ENCODE measurements at places on chromosomes 13 and 19. TPM values are rescaled to one million over a fixed set of nuclear protein-coding genes. Genes with fewer than 3 reads are reported as not detected.

DNA sequence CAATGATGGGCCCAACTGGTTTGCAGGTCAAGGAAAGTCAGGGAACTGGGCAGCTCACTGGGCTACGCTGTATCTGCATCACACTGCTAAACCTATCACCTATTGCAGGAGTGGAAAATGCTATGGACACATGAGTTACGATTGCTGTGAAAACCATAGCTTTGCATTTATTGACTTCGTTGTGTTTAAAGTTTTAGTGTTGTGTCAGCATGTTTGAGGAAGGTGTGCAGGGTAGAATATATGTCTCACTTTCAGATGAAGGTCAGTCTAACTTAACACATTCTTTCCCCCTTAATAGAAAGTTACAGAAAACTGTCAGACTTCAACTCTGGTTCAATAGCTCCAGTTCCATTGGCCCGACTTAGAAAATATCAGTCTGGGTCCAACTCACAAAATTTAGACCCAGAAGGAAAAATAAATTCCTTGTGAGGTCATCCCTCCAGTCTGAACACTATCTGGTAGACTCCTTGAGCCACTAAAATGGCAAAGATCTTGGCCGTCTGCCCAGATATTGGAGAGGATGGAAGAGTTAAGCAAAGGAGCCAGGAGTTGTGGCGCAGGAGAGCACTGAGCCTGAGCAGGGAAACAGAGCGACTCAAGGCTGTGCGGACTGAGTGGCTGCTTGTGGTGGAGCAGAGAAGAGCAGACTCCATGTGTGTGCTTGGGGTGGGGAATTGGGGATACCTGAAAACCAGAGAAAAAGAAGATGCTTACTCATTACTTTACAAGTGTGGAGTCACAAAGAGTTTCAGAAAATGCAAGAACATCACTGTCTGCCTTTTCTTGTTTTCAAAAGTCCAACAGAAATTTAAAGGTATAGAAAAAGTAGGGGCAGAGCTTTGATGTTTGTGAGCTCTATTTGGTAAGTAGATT is 518.5 kb downstream of the FGF9 start:
- no peak for DNase-seq

DNA sequence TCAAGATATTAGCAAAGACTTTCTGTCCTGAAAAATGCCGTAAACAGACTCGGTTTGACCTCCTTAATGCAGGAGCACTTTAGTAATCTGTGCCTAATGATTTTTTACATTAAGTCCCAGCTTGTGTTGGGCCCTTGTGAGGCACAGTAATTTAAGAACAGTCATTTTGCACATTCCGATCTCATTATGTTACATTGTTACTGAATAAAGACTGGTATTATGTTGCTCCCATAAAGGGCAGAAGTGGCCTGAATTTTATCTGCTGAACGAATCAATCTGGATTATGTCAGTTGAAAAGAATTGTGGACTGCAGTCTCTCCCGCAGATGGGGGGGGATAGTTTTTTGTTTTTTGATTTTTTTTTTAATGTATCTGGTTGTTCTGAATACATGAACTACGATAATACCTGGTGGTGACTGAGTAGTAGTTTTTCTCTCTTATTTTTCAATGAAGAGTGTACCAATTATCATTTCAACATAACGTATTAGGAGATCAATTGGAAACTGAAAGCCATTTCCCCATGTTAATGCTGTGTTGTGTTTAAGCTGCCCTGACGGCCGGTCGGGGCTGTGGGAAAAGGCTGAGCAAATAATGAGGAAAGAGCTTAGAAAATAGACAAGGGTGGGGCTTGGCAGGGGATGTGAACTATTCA is 290.2 kb downstream of the ZNF536 start:
- DNase-seq, result no peak

DNA sequence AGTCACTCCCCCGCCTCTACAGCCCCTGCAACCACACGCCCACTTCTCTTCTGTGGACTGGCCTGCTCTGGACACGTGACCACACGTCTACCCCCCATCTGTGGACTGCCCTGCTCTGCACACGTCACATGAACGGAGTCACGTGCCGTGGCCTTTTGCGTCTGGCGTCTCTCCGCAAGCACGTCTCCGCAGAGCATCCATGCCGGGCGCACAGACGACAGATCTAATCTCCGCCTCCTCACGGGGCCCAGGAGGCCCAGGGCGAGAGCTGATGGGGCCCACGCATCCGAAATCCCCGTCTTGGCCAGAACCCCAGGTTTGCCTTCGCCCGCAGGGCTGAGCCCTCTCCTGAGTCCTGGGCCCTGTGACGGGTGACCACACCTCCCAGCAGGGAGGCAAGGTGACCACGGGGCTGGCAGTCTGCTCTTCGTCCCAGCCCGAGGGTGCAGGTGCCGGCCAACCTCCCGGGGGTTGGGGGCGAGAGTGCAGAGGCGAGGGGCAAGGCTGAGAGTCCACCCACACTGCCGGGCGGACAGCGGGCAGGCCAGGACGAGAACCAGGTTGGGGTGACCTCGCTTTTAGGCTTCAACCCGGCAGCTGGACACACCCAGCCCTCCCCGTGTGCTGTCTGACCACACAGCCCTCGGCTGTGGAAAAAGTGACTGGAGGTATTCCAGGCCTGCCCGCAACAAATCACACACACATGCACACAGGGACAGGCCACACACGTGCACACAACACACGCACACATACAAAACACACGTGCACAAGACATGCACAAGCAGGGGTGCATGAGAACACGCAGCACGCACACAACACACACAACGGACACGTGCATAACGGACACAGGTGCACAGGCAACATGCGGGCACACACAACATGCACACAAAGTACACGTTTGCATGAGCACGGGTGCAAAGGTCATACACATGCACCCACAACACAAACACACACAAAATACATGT is 3.9 kb downstream of the SBNO2 start:
- DNase-seq, result no peak

DNA sequence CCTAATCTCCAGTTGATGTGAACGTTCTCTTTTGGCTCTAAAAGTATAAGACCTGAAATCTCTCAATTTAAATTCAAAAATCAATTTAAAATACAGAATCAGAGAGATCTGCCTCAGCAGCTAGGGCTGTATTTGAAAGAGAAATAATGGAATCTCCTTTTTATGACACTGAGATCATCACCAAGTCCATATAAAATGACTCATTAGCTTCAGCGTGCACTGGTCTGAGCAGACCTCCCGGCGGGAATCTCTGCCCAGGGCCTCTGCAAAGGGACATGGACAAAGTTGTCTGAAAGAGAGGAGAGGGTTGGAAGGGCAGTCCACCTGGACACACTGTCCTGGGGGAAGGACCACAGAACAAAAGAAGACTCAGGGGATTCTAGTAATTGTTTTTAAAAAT is 855.6 kb downstream of the EFNB2 start:
- DNase-seq, result no peak

- DNase-seq, result no peak
Measured at GRCh38 chr13:34223984-34224383, 406.0 kb downstream of the RFC3 start.

DNA sequence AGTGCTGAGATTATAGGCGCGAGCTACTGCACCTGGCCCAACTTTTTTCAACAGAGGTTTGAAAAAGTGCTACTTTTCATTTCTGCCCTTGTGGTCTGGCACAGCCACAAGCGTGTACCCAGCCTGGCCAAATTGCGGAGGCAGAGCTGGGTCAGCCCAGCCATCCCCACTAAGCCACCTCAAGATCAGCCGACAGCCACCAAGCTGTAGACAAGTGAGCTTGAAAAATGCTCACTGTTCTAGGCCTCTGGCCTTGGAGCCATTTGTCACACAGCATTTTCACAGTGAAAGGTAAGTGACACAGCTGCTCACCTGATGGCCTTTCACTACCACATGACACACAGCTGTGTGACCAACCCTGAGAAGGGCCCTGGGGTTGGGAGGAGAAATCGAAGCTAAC is 27.3 kb downstream of the DNMT1 start:
- DNase-seq, result no peak

GRCh38 chr13:109033090-109033489 is 403.7 kb downstream of the MYO16 start:
- DNase-seq, result no peak

Gene SHISA2
- total RNA-seq, result 0.43 TPM

Gene ZNF675
- 18.1 TPM for total RNA-seq

Gene THSD8
- 19.2 TPM for total RNA-seq

- DNase-seq, result no peak
Measured at GRCh38 chr13:96994017-96994857, at the start of gene OXGR1. OXGR1 (minus strand) TSS chr13:96994476; CDS start chr13:96987759, 6,717 bp downstream.

All from activated CD4-positive, alpha-beta memory T cell treated with anti-CD3 and anti-CD28 coated beads, Interleukin-2, amount 10 ng/mL, durations not matched to agents 7 days and 5 days (primary cell).